CD4-positive, alpha-beta T cell treated with Interleukin-4 for 1 hour (primary cell): ENCODE measurements at places on chromosomes 12 and 14.

- DNase-seq = no peak
Observed at GRCh38 chr12:95462081-95462480, 11.9 kb upstream of the METAP2 start.

DNA sequence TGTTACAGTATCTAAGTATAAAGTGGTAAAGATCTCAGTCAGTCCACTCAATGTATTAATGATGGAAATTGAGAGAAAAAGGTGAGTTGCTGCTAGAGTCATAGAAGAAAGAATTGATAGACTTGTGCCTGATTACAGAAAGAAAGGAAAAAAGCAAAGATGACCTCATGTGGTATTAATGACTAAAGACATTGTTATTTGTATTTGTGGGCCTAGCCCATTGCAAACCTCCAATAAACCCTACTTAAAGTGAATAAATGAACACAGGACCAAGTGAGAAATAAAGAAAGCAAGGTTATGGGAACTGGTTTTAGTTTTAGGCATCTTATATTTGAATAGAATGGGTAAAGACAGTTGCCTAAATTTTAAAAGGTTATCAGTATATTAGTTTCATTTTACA is 105.5 kb downstream of the SYT1 start:
- no peak for DNase-seq

DNA sequence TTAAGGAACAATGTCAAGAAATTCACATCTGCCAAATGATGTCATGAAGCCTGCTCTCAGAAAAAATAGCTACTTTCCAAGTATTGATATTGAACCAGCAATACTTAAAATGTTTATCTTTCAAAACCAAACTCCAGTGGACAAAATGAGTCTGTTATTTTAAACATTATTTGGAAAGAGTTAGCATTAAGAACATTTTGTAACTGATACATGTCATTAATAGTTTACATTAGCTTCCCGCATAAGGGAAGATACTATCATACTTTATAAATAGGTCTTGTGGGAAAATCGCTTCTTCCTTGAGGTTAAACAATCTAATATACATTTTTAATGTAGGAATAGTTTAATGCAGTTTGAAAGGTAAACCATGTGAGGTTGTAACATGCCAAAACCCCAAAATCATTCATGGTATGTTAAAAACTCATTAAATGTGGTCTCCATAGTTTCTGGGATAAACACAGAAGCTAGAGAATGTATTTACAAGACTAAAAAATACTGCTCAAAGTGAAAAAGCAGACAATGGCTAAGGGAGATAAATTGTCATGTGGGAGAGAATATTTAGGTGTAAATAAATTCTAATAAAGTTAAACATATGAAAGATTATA is 73.4 kb upstream of the ATP2B1 start:
- DNase-seq = no peak

- no peak for DNase-seq
Observed at GRCh38 chr14:94042433-94043091, 16.4 kb downstream of the OTUB2 start.

- DNase-seq = no peak
Observed at GRCh38 chr12:100138803-100139098, 3.9 kb downstream of the BLTP3B start.

DNA sequence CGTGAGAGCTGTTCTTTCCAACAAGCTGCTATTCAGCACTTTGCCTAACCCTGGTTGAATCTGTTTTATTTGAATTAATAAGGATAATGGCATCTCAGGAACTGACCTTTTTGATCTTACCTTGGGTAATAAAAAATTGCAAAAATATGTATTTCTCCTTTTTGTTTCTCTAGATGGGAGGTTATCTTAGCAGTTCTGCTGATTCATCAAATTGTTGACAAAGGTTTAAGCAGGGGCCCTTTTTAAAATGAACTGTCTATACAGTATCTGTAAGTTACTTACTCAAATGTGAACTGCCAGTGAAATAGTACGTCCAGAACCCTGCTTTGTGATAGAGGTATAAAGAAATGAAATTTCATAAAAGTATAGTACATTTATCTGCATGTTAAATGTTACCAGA is 681 bp downstream of the TSHR start:
- no peak for DNase-seq

DNA sequence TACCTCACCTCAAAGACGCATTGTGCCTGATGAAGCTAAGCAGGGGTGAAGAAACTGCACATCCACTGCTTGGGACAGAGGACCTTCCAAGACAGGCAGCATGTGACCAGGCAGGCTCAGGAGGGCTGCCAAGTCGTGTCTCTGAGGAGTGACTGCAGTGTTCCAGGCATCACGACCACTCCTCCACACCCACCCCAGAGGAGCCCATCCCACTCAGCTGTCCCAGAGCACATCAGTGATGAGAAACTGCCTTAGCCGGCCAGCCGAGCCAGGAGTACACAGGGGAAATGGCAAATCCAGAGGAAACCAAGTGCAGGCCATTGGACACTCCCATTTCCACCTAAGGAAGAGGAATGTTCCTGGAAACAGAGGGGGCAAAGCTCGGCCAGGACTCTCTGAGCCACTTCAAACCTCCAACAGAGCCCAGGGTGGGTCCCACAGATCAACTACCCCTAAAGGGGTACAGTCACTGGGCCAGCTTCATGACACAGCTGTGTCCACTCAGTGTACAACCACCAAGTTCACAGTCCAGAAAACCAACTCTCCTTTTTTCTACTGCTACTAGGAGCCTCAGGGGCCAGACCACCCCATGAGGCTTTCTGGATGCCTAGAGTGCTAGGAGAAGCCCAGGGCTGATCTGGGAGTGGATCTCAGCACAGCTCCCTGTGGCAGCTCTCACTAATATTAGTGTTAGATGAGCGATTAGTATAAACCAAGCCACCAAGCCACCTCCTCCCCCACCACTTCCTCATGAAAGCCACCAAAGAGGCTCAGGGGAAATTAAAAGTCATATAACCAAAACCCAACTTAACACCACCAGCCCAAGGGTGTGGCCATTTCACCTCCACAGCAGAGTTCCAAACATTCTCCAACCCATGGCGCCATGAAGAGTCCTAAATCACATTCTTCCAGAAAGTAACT is 15.4 kb downstream of the PXN start:
- peak; percentile 62 for DNase-seq

DNA sequence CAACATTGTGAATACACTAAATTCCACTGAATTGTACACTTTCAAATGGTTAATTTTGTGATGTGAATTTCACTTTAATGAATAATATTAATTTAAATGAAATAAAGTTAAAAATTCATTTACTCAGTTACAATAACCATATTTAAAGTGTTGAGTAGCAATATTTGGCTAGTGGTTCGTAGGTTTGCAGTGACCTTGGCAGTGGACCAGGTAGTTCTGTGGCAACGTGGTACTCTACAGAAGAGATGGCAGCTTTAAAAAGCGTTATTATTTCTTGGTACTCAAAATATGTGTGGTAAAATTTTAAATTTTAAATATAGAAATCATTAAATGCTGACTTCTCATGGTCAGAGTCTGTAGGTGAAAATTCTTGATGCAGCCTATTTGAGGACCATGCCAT is 51.6 kb downstream of the AEBP2 start:
- no peak for DNase-seq

GRCh38 chr12:6090803-6091202 is 33.7 kb downstream of the VWF start:
- no peak for DNase-seq

DNA sequence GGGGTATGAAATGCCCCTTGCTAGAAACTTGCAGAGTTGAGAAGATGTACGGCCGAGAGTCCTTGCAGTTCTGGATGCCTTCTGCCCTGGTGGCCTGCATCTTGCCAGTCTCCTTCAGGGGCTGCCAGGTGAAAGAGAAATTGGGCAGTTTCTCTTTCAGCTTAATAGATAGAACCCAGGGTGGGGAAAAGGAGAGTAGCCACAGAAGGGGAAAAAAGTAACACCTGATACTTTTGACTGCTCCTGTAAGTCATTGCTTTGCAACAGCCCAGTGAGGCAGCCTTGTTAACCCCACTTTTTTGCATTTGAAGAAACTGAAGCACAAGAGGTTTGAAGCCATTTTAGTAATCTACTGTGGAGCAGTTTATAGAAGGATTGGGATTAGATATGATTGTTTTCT is 27.6 kb downstream of the TDP1 start:
- no peak for DNase-seq

DNA sequence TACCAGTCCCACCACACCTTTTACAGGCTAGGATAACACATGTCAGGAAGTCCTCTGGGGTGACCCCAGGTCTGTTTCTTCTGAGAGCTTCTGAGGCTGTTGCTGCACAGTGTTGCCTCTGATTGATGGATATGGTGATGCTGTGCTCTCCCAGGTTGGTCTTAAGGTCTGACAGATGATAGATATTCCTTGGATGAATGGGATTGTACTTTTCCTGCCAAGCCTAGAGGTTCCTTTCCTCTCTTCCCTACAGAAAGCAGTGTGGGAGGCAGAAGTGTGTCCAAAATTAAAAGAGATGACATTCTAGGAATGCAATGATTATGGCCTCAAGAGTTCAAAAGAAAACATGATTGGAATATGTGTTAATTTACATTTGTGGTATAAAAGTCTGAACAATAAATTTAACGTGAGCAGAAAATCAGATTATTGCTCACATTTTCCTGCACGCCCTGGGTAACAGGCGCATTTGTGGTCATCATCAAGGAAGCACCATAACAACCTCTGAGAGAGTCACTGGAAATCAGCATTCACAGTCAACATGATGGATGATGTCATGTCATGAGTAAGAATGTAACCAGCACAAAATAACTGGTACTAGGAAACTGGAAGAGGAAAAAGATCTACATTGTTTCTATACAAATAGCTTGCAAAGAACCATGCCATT is 73.7 kb downstream of the BBS10 start:
- DNase-seq = no peak

GRCh38 chr12:25942709-25943108 is 15.8 kb upstream of the RASSF8 start:
- DNase-seq = no peak

GRCh38 chr12:28107679-28108078 is 82.6 kb upstream of the CCDC91 start:
- no peak for DNase-seq

GRCh38 chr12:75047885-75048525 is 161.6 kb downstream of the KCNC2 start:
- no peak for DNase-seq

DNA sequence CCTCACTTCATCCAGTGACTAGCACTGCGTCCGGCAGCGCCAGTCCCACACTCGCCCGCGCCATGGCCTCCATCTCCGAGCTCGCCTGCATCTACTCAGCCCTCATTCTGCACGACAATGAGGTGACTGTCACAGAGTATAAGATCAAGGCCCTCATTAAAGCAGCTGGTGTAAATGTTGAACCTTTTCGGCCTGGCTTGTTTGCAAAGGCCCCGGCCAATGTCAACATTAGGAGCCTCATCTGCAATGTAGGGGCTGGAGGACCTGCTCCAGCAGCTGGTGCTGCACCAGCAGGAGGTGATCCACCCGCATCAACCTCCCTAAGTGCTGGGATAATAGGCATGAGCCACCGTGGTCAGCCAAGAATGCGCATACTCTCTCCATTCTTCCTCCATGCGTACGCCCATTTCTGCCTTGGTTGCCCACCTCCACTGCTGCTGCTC is 59.9 kb downstream of the IRF2BPL start:
- no peak for DNase-seq

DNA sequence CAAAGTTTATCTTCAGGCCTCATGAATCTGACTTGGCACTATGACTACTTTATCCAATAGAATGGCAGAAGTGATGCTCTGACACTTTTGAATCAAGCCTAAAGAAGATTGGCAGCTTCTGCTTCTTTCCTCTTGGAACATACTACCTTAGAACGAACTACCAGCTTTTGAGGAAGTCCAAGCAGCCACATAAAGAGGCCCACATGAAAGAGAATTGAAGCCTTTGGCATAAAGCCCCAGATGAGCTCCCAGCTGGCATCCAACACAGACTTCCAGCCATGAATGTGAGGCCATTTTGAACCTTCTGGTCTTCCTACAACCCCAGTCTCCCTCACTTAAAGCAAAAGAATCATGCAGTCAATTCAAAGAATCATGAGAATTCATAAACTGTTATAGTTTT is 65.8 kb downstream of the EEA1 start:
- no peak for DNase-seq

DNA sequence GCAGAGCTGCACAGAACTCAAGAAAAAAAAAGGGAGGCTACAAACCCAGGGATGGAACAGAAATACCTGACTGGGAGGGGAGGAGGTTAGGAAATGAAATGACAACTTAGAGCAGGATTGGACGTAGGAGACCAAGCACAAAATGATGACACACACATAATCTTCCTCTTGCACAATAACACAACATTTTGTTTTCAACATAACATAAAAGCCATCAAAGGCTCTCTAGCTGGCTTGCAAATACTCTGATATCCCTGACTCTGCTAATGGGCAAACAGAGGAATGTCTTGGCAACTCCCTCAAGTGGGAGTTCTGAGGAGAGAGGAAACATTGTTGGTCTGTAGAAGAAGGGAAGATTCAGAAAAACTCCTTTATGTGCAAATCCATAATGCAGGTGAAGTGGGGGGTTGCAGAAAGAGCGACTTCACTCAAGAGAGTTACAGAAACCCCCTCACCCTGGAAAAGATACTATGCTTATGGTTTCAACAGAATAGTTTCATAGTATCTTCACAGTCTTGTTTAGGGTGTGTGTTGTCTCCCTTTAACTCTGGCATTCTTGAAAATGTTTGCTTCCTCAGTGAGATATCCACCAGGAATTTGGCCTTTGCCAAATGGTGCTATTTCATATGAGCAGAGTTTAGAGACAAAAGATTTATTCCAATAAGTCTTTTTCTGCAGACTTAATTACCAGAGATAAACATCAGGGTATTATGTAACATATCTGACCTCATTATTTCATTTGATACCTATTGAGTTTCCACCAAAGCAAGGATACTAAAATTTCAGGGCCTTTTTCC is 43.8 kb upstream of the LTBP2 start:
- no peak for DNase-seq

DNA sequence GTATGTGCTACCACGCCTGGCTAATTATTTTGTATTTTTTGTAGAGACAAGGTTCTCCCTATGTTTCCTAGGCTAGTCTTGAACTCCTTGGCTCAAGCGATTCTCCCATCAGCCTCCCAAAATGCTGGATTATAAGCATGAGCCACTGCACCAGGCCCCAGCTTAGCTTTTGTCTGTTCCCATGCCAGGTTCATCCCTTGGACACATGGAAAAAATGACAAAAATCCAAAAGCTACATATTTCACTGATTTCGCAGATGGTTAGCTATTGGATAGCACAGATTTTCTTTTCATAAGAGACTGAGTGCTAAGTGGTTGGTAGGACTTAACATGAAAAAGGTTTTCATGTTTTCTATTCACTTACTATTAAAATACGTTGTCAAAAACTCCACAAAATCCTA is 286.6 kb upstream of the KITLG start:
- no peak for DNase-seq

DNA sequence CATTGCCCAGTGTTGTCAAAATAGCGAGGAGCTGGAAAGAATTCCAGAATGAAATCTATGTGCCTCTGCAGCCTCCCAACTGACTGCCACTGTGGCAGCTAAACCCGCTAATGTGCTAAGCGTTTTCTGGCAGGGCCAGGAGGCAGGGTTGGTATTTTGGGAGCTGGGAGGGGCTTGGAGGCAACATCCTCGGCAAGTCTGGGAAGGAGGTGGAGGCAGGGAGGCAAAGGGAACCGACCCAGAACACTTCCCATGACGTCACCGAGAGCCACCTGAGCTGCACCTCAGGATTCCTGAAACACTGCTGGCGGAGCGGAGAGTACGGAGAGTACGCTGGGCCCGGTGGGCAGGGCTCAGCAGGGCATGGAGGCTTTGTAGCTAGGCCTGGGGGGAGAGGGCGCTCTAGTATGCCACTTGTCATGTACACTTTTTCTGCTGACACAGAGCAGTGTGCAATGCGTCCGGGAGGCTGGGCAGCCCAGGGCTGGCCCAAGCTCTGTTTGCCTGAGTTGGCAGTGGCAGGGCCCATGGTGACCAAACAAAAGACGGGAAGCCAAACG is 81.5 kb downstream of the DPF3 start:
- no peak for DNase-seq
